ENCODE measurements at places on chromosomes 7 and 10.

- peak overlapping the region; percentile 77 for H3K4me3 ChIP-seq
- DNase-seq = no peak
- peaks cover 45% of the 10 kb centered on the region for H3K36me3 ChIP-seq
- H3K27ac ChIP-seq = peak overlapping the region; percentile 93
- no peaks in the 10 kb centered on the region for H3K27me3 ChIP-seq
Measured at GRCh38 chr10:121754666-121755065, 156.4 kb upstream of the FGFR2 start.

GRCh38 chr10:125502276-125502675 lies 180.7 kb downstream of the TEX36 start:
- no peaks in the 10 kb centered on the region for H3K4me1 ChIP-seq
- H3K27me3 ChIP-seq = peaks cover 15% of the 10 kb centered on the region
- no peaks in the 10 kb centered on the region for H3K36me3 ChIP-seq
- DNase-seq = no peak
- H3K4me3 ChIP-seq = no peak overlapping the region
- no peak overlapping the region for H3K27ac ChIP-seq

DNA sequence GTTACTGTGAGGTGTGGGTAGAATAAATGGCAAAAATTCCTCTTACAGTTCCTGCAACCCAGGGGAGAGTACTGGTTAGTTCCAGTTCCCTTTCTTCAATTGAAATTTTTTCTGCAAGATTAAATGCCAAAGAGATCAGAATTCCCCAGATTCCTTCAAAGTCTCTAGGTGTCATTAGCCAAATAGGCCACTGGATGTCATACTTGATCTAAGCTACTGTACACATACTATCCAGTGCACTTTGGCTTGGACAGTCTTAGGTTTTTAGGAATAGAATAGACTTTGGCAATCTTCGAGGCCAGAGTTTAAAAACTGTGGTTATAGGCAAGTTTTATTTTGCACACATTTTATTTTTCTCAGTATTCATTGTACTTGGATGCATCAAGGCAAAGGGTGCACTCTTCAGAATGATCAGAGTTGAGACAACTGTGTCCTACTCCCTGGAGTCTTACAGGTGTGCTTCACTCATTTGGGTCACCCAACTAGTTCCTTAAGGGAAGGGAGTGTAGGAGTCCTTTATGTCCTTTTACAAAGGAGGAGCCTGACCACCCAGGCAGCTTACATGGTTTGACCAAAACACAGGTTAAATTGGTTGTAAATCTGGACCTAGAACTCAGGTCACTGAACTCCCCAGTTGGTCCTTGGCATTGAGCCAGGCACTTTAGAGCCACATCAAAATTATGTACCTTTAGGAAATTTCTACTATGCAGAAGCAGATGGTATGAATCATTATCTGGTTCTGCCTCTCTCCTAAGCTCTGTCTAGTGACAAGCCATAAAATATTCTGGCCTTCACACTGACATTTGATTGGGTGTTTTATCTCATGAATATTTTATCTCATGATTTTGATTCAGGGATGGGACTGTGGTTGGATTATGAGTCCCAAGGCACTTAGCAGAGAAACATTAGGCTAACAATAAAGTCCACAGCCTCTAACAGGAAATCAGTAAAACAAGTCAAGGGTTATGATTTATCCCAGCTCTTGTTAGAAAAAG lies 49.5 kb downstream of the ASAH2B start:
- H3K4me3 ChIP-seq = no peak overlapping the region
- no peaks in the 10 kb centered on the region for H3K27me3 ChIP-seq
- H3K4me1 ChIP-seq = peaks cover 5% of the 10 kb centered on the region
- no peak for DNase-seq
- peaks cover 12% of the 10 kb centered on the region for H3K36me3 ChIP-seq

DNA sequence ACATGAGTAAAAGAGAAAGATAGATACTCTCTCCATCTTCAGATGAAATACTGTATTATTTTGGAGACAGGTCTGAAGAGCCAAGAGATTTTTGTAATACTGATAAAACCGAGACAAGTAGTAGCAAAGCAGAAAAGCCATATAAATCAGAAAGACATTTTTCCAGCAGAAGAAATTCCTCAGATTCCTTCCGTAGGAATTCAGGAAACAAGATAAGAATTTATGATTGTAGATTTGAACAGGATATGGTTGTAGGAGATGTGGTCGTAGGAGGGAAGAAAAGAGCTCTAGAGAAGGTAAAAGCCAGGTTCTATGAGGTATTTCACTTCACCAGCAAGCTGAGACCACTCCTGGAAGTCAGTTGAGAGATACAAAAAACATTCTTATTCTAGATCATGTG lies 17.6 kb upstream of the AASS start:
- H3K4me1 ChIP-seq = no peaks in the 10 kb centered on the region
- no peaks in the 10 kb centered on the region for H3K36me3 ChIP-seq
- no peaks in the 10 kb centered on the region for H3K27me3 ChIP-seq
- no peak overlapping the region for H3K4me3 ChIP-seq
- no peak for DNase-seq

DNA sequence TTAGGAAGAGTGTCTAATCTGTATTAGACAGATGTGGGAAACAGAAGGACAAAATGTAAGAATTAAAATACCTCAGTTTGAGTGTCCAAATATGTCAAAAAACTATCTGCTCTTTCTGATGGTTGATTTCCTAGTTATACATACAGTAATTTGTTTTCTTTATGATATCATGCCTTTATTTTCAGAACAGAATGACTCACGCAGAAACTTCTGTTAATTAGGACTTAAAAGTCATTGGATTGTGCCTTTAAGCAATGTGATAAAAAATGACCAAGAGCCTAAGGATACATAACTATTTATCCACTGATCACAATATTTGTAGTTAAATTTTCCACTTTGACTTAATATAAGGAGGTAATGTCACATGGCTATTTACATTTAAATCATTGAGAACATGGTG lies 206.7 kb upstream of the PTPRZ1 start:
- H3K27ac ChIP-seq = no peak overlapping the region
- no peaks in the 10 kb centered on the region for H3K27me3 ChIP-seq
- no peaks in the 10 kb centered on the region for H3K36me3 ChIP-seq
- H3K4me3 ChIP-seq = no peak overlapping the region
- H3K4me1 ChIP-seq = no peaks in the 10 kb centered on the region

- peaks cover 1% of the 10 kb centered on the region for H3K36me3 ChIP-seq
- no peak for DNase-seq
- no peak overlapping the region for H3K27ac ChIP-seq
- H3K4me1 ChIP-seq = no peaks in the 10 kb centered on the region
- no peak overlapping the region for H3K4me3 ChIP-seq
Measured at GRCh38 chr10:12518024-12518423, 168.7 kb downstream of the CAMK1D start.

- no peak overlapping the region for H3K4me3 ChIP-seq
- no peaks in the 10 kb centered on the region for H3K36me3 ChIP-seq
- peaks cover 20% of the 10 kb centered on the region for H3K4me1 ChIP-seq
Measured at GRCh38 chr7:28107960-28108359, 72.6 kb downstream of the JAZF1 start.

- peaks cover 2% of the 10 kb centered on the region for H3K36me3 ChIP-seq
- H3K27me3 ChIP-seq = no peaks in the 10 kb centered on the region
- peak overlapping the region; percentile 54 for H3K27ac ChIP-seq
- no peak for DNase-seq
- peaks cover 62% of the 10 kb centered on the region for H3K4me1 ChIP-seq
Measured at GRCh38 chr10:110842326-110842904, 29.3 kb upstream of the PDCD4 start.

GRCh38 chr7:97439637-97440214 lies 292.2 kb upstream of the TAC1 start:
- H3K27me3 ChIP-seq = no peaks in the 10 kb centered on the region
- DNase-seq = no peak
- no peaks in the 10 kb centered on the region for H3K4me1 ChIP-seq
- no peak overlapping the region for H3K27ac ChIP-seq

DNA sequence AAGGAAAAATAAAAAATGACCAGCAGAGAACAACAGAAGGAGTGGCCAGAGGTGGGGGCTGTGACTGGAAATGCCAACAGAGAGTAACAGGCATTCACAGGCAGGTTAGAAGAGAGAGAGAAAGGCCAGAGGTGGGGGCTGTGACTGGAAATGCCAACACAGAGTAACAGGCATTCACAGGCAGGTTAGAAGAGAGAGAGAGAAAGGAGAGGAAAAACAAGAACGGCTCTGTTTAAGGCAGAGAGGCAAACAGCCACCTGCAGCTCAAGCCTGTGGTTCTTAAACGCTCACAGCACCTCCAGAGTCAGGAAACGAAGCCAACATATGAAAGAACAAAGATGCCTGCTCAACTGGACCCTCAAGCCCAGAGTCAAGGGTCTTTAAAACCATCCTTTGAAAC lies 39.5 kb upstream of the DGKI start:
- H3K27ac ChIP-seq = peak overlapping the region; percentile 2
- peaks cover 68% of the 10 kb centered on the region for H3K4me1 ChIP-seq
- H3K4me3 ChIP-seq = no peak overlapping the region
- no peak for DNase-seq
- H3K36me3 ChIP-seq = peaks cover 2% of the 10 kb centered on the region

DNA sequence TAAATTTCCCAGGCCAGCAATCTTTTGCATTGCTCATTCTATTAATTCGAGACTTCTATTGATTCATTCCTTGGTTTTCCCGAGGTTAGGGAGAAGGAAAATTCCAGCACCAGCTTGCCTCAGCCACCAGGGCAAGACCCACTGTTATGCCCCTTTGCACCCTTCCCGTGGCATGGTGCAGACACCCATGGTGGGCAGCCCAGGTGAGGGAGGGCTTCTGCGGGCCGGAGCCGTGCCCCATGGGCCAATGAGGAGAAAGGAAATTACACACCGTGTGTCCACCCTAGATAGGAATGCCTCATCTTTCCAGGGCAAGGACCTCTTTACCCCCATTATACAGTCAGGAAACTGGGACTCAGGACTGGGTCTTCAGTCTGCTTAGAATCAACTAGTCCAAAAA lies 4.5 kb upstream of the GRID1 start:
- no peak overlapping the region for H3K27ac ChIP-seq
- no peak overlapping the region for H3K4me3 ChIP-seq
- H3K36me3 ChIP-seq = no peaks in the 10 kb centered on the region
- peaks cover 53% of the 10 kb centered on the region for H3K27me3 ChIP-seq
- no peak for DNase-seq

DNA sequence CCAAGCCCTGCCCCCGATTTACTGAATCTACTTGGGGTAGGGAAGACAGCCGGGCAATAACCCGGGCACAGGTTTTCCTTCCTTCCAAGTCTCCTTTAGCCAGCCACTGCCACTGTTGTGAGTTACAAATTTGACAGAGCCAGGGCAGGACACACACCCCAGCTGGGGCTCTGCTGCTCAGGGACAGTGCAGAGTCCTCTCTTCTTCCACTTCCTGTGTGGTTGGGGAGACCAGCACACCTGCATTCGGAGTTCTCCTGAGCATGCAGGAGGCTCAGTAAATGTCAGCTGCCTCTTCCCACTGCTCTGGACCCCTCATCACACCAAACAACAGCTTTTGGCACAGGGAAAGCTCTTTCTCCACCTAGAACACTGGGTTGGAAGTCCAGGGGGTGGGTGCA lies 21.3 kb downstream of the CHST15 start:
- peaks cover 26% of the 10 kb centered on the region for H3K4me1 ChIP-seq
- H3K27me3 ChIP-seq = peaks cover 6% of the 10 kb centered on the region
- no peak overlapping the region for H3K27ac ChIP-seq
- DNase-seq = no peak
- no peaks in the 10 kb centered on the region for H3K36me3 ChIP-seq
- no peak overlapping the region for H3K4me3 ChIP-seq

- peaks cover 3% of the 10 kb centered on the region for H3K36me3 ChIP-seq
- no peak overlapping the region for H3K27ac ChIP-seq
- no peak for DNase-seq
- no peaks in the 10 kb centered on the region for H3K4me1 ChIP-seq
- H3K27me3 ChIP-seq = peaks cover 8% of the 10 kb centered on the region
- no peak overlapping the region for H3K4me3 ChIP-seq
Measured at GRCh38 chr7:152737833-152738232, 21.7 kb upstream of the ACTR3B start.

Data from activated T-cell treated with anti-CD3 and anti-CD28 coated beads, Interleukin-2, amount 50 U/mL, for 72 hours (primary cell).